ENCODE measurements at places on chromosomes 12 and 14.

- DNase-seq = no peak
These were observed 454.2 kb downstream of the DPF3 start for GRCh38 chr14:72439707-72440106.

DNA sequence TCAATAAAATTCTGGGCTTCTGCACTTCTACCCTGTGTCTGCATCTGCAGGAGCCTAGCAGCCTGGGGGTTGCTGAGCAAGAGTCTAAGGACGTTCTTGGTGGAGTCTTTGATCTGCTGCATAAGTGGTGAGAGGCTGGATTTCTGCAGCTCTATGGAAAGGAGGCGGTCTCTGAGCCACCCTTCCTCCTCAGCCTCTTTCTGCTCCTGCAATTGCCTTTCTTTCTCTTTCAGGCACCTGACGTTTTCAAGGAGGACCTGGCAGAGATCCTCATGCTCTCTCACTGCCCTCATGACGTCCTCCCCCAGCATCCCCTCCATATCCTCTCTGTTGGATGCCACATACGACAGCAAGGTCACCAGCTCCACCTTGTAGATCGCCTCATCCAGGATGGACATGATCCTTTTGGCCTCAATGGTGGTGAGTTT lies 13.6 kb upstream of the TPCN1 start:
- no peak for DNase-seq

DNA sequence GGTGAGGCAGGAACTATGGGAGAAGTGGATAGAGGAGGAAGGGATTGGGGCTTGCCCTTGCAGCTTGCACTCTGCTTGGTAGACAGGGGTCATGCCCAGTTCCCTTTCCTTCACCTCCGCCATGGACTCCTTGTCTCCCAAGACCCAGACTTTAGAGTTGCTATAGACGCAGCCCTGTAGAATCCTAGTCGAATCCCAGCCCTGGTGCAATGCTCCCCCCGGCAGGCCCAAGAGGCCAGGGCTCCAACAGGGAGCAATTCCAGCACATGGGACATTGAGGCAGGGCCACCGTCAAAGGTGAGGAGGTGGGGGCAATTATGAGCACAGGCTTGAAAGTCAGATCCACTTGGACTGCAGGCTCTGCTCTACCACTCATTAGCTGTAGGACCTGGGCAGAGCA lies 29.5 kb upstream of the BCDIN3D start:
- DNase-seq = no peak

GRCh38 chr14:68389943-68390342 lies 402.9 kb downstream of the ZFP36L1 start:
- no peak for DNase-seq

GRCh38 chr12:28082096-28082495 lies 108.2 kb upstream of the CCDC91 start:
- DNase-seq = no peak

DNA sequence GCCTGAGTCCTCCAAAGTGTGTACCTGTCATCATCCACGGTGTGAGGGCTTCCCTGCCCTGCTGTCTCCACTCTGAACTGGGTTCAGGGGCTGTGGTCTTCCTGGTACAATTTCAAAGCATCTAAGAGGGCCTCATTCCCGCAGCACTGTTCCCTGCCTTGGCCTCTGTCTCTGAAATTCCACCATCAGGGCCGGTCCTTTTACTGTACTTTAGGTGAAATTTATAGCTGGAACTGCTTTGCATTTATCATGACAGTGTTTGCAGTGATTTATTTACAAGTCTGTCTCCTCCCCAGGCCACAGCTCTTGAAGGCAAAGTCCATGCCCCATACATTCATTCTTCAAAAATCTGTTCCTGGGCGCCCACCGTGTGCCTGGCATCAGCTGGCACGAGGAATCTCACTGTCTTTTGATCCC lies 36.9 kb upstream of the NCOR2 start:
- no peak for DNase-seq

DNA sequence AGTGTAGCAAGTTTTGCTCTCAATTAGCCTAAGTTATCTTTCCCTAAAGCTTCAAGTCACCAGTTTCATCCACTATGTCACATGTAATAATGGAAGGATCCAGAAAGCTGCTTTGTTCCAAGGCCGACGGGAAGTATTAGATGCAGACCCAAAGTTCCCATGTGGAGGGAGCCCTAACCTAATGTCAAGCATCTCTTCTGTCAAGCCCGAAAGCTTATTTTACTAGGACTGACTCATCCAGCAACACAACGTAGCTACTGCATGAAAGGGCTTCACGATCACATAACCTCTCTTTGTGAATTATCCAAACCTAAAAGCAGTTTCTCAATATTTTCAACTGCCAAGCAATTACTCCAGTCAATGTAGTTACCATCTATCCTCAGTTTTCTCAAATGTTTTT lies 133.4 kb downstream of the SLC6A15 start:
- DNase-seq = no peak

GRCh38 chr12:85829391-85829790 lies 6.8 kb downstream of the RASSF9 start:
- no peak for DNase-seq

DNA sequence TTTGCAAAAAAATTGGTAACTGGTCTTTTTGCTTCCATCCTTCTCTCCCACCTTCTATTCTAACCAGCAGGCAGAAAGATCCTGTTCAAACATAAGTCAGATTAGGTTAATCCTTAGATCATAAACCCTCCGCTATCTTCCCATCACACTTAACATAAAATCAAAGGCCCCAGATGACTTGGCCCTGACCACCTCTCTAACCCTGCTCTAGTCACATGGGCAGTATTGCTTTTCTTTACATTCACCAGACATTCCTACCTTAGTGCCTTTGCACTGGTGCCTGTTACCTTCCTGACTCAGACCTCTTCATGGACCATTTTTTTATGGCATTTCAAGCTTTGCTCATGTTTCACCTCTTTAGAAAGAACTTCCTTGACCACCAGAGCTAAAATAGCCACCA lies 83.5 kb downstream of the NTF3 start:
- DNase-seq = no peak

GRCh38 chr12:125169870-125170269 lies 104.6 kb downstream of the AACS start:
- DNase-seq = no peak

DNA sequence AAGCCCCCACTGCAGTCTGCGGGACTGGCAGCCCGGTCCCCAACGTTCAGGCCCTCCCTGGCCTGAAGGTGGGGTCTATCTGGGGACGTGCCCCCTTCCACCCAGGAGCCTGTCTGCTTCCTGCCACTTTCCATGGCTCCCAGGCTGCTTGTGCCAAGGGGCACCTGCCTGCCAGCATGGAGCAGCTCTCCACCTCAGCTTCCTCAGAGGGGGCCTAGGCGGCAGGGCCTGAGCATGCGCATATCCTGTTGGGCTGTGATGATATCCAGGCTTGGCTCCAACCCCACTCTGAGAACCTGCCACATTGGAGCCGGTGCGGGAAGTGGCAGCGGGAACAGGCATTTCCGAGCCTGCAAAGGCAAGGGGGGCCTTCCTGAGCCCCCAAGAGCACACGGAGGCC lies 57.4 kb downstream of the FUT8 start:
- DNase-seq = no peak

GRCh38 chr12:30308010-30308717 lies 387.5 kb downstream of the IPO8 start:
- DNase-seq = no peak

- DNase-seq = no peak
These were observed 160.9 kb downstream of the SPTSSA start for GRCh38 chr14:34300882-34301734.

- DNase-seq = no peak
These were observed 38.6 kb downstream of the MGST1 start for GRCh38 chr12:16385782-16386646.

GRCh38 chr12:132551641-132552031 lies 58.7 kb downstream of the LRCOL1 start:
- no peak for DNase-seq

- DNase-seq = no peak
These were observed 29.1 kb downstream of the NGB start for GRCh38 chr14:77241955-77242354.

DNA sequence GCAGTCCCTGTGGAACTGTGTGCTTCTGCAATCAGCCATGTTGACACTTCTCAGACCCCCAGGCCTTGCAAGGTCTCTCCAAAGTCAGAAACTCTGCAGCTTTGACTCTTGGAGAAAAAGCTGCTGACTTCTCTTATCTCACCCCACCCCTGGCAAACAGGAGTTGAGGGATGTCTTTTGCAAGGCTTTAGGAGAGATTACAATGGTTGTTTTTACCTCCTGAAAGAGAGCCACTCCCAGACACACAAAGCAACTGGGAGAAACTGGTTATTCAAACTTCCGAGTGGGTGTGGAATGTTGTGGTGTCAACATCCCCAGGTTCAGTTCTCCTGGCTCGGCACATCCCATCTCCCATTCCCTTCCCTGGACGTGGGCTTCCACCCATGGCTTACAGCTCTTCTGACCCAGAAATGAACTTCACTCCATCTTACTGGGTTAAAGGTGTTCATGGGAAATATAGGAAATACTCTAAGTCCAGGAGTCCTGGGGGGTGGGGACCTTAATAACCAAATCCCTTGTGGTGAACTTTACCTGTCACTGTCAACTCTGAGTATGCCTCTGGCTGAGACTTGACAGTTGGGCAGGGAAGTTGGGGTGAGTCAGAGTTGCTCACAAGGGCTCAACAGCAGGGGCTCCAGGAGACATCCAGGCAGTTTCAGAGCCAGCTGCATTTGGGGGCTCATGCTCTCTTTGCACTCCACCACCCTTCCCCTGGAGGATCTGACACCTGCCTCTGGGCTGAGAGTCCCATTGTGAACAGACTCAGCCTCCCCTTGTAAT lies 41.9 kb downstream of the CCDC177 start:
- no peak for DNase-seq
